ENCODE measurements at places on chromosomes 13 and 19. TPM values are rescaled to one million over a fixed set of nuclear protein-coding genes. Genes with fewer than 3 reads are reported as not detected.

- no peak overlapping the region for H3K4me3 ChIP-seq
- DNase-seq: no peak
- peaks cover 21% of the 10 kb centered on the region for H3K4me1 ChIP-seq
- H3K36me3 ChIP-seq: no peaks in the 10 kb centered on the region
- H3K27ac ChIP-seq: no peak overlapping the region
Observed at GRCh38 chr13:27972478-27972820, 3.3 kb upstream of the CDX2 start.

DNA sequence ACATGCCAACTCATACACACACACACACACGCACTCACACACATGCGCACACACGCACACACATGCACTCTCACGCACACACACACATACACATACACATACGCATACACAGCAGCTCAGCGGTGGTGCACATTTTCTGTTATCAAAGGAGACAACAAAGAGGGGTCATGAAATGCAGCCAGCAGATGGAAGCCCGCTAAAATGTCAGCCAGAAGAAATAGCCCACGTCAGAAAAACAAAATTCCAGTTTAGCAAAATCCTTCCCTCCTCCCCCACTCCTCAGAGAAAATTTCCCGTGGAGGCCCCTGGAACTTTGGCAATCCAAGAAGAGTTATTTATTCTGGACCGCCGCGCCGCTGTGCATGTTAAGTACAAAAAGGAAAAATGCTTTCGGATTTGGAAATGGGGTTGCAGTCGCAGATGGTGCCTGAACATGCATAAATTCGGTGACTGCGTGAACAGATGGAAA, 114.6 kb upstream of the VSTM2B start:
- H3K4me1 ChIP-seq: no peaks in the 10 kb centered on the region
- no peaks in the 10 kb centered on the region for H3K36me3 ChIP-seq
- H3K27me3 ChIP-seq: no peaks in the 10 kb centered on the region
- H3K27ac ChIP-seq: no peak overlapping the region
- no peak for DNase-seq

The EXOC3L2 gene
- not detected for total RNA-seq

- no peak for DNase-seq
- no peaks in the 10 kb centered on the region for H3K4me1 ChIP-seq
- H3K4me3 ChIP-seq: no peak overlapping the region
- H3K27ac ChIP-seq: no peak overlapping the region
- no peaks in the 10 kb centered on the region for H3K36me3 ChIP-seq
- H3K27me3 ChIP-seq: no peaks in the 10 kb centered on the region
Observed at GRCh38 chr13:35793823-35794222, 317.3 kb upstream of the MAB21L1 start.

- no peak overlapping the region for H3K27ac ChIP-seq
- no peaks in the 10 kb centered on the region for H3K4me1 ChIP-seq
- H3K4me3 ChIP-seq: no peak overlapping the region
- no peak for DNase-seq
Observed at GRCh38 chr13:104253063-104253680, 1187.0 kb upstream of the SLC10A2 start.

The TBXA2R gene
- total RNA-seq: 3.0 TPM

DNA sequence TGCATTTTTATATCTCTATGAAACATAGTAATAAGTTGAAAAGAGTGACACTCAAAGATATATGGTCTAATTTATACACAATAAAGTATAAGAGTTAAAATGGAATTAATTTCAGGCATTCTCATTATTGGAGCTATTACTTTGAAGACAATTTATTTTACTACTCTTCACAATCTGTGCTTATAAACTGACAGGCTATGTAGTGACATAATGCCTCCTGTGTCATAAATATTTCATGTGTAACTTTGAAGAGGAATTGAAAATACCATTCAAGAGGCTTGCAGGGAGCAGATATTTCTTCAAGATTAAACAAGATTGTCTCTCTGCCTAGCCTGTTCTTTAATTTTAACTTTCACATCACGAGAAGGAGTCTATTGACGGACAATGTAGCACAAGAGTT, 1881.5 kb upstream of the PCDH20 start:
- no peaks in the 10 kb centered on the region for H3K36me3 ChIP-seq
- no peaks in the 10 kb centered on the region for H3K27me3 ChIP-seq
- no peak overlapping the region for H3K27ac ChIP-seq
- no peak overlapping the region for H3K4me3 ChIP-seq
- no peak for DNase-seq
- no peaks in the 10 kb centered on the region for H3K4me1 ChIP-seq

DNA sequence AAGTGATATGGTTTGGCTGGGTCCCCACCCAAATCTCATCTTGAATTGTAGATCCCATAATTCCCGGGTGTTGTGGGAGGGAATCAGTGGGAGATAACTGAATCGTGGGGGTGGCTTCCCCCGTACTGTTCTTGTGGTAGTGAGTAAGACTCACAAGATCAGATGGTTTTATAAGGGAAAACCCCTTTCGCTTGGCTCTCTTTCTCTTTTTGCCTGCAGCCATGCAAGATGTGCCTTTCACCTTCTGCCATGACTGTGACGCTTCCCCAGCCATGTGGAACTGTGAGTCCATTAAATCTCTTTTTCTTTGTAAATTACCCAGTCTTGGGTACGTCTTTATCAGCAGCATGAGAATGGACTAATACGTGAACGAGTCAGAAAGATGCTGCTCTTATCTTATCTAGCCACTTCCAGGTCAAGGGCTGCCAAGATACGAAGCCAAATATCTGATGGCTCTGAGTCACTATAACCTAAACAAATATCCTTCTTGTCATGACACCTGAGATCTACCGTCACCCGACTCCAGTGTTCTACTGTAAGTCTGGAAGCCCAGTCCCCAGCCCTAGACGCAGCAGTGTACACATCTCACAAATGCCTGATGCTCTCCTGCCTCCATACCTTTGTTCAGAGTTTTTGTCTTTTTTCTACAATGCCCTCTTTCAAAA, 45.9 kb downstream of the SLC15A1 start:
- H3K27me3 ChIP-seq: peaks cover 15% of the 10 kb centered on the region
- no peak overlapping the region for H3K27ac ChIP-seq
- no peaks in the 10 kb centered on the region for H3K36me3 ChIP-seq
- H3K4me3 ChIP-seq: no peak overlapping the region

- DNase-seq: no peak
- peaks cover 70% of the 10 kb centered on the region for H3K36me3 ChIP-seq
- H3K27me3 ChIP-seq: no peaks in the 10 kb centered on the region
- H3K27ac ChIP-seq: no peak overlapping the region
- H3K4me1 ChIP-seq: peaks cover 18% of the 10 kb centered on the region
Observed at GRCh38 chr13:99548448-99548847, 47.2 kb downstream of the TM9SF2 start.

The ZNF563 gene
- 6.0 TPM for total RNA-seq
